Thoracic aorta (tissue), 2 donors: ENCODE measurements at places on chromosomes 4 and X. TPM values are rescaled to one million over a fixed set of nuclear protein-coding genes. Genes with fewer than 3 reads are reported as not detected.

DNA sequence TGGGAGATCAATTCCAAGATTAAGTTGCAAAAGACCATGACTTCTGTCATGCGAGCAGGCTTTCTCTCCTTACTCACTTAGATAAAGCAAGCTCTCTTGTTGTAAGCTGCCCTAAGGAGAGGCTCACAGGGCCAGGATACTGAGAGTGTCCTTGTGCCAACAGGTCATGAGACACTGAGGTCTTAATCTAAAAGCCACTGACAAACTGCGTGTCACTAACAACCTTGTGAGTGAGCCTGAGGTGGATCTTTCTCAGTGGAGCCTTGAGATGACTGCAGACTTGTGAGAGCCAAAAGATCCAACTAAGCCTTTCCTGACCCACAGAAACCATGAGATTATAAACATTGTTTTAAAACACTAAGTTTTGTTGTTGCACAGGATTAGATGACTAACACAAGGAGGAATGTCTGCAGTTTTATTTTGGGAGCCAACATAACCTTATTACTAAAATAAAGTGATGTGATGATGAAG is 170.5 kb downstream of the SLC39A8 start:
- H3K4me1 ChIP-seq, result peaks cover 13% of the 10 kb centered on the region
- H3K36me3 ChIP-seq, result no peaks in the 10 kb centered on the region
- DNase-seq, result no peak
- peak overlapping the region; percentile 61 for H3K27ac ChIP-seq
- H3K27me3 ChIP-seq, result no peaks in the 10 kb centered on the region
- H3K4me3 ChIP-seq, result peak overlapping the region; percentile 5

ABHD18 gene
- total RNA-seq, result 7.4 TPM

- no peaks in the 10 kb centered on the region for H3K4me1 ChIP-seq
- no peak for DNase-seq
- H3K36me3 ChIP-seq, result no peaks in the 10 kb centered on the region
- H3K27ac ChIP-seq, result no peak overlapping the region
Observed at GRCh38 chr4:40238700-40239548, 42.1 kb downstream of the RHOH start.

METTL14 gene
- total RNA-seq, result 23.0 TPM
